Osteoblast (primary cell): ENCODE measurements at places on chromosomes 4 and X. TPM values are rescaled to one million over a fixed set of nuclear protein-coding genes. Genes with fewer than 3 reads are reported as not detected.

- DNase-seq, result no peak
These were observed 114.4 kb downstream of the FRYL start for GRCh38 chr4:48665555-48666186.

GRCh38 chr4:166458756-166459155, 585.7 kb downstream of the TLL1 start:
- DNase-seq, result peak; percentile 90

- DNase-seq, result peak; percentile 88
These were observed 587 bp downstream of the CD99 start for GRCh38 chrX:2691543-2692220.

GRCh38 chr4:15918484-15919129, 19.9 kb downstream of the FGFBP1 start:
- DNase-seq, result no peak

DNA sequence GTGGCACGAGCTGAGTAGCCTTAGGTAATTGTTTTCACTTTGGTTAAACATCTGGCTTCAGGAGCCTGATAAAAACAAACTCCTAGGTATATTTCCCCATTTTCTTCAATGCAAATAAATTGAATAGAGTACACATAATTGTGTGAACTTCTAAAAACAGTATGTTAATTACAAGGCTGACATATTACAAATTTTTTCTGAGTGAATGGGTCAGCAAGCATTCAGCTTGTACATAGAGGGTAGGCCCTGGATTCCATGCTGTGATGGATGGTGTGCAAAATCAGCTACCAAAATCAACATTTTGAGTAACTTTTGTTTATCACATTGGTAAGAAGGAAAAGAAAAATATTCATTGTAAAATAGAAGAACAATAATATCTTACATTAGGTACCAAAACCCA, 12.2 kb downstream of the TNIP3 start:
- no peak for DNase-seq

GRCh38 chr4:866761-867390, 40.9 kb upstream of the CPLX1 start:
- DNase-seq, result no peak

- no peak for DNase-seq
These were observed 324.8 kb upstream of the NWD2 start for GRCh38 chr4:36919721-36920120.

RHOXF1 gene
- total RNA-seq, result not detected in 2 replicates

DNA sequence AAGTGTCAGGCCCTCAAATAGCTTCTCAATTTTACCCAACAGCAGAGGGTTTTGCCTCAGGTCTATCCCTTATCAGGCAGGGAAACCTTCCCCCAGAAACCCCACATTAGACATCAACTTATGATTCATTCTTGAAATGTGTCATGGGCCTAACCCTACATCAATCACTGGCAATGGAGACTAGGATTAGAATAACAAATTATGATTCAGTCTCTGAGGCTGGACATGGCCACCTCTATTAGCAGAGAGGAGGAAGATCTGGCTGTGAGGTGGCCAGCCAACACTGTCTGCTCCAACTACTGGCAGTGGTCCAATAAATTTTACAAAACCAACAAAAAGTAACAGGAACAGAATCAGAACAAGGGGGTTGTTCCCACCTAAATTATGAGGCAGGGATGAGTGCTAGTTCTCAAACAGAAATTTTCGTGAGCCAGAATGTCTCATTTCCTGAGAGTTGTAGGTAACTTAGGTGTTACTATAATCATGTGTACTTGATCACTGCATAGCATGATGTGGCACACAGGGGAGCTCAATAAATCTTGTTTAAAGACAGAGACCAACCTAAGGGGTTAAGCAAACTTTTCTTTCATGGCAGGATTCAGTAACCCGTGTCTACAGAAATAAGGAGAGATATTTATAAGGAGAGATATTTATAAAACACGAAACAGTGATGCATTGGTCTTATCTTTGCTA, 126.8 kb downstream of the NFKB1 start:
- peak; percentile 68 for DNase-seq

AFF2 gene
- total RNA-seq, result 10.0 and 10.9 TPM in 2 replicates

GRCh38 chrX:130728208-130728607, 174.8 kb downstream of the ENOX2 start:
- DNase-seq, result no peak

GRCh38 chr4:159137176-159137575, 34.3 kb downstream of the RAPGEF2 start:
- no peak for DNase-seq

- DNase-seq, result peak; percentile 78
These were observed 1.1 kb upstream of the CCNQ start for GRCh38 chrX:153600032-153600373.

DGKK gene
- not detected in 2 replicates for total RNA-seq

GRCh38 chr4:53361451-53361850, 4.4 kb downstream of the SCFD2 start:
- no peak for DNase-seq

PABPC5 gene
- total RNA-seq, result 3.2 and 3.6 TPM in 2 replicates

GRCh38 chrX:134146493-134146892, 90.5 kb upstream of the CCDC160 start:
- DNase-seq, result no peak

GAGE12E gene
- not detected in 2 replicates for total RNA-seq
